Spleen (tissue), 13 donors: ENCODE measurements at places on chromosomes 4 and X.

DNA sequence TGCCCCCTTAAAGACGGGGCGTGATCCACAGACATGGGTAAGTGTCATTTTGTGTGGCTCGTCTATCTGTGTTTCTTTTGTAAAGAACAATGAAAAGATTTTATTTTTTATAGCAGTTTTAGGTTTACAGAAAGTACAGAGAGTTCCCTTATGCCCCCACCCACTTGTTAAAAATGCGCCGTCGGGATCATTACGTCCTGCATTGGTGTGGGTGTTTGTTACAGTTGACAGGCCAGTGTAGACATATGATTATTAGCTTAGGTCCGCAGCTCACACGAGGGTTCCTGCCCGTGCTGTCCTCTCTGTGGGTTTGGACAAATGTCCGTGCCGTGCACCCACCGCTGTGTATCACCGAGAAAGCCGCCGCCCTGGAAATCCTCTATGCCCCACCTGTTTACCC, 50.5 kb downstream of the RGS12 start:
- no peak for DNase-seq

DNA sequence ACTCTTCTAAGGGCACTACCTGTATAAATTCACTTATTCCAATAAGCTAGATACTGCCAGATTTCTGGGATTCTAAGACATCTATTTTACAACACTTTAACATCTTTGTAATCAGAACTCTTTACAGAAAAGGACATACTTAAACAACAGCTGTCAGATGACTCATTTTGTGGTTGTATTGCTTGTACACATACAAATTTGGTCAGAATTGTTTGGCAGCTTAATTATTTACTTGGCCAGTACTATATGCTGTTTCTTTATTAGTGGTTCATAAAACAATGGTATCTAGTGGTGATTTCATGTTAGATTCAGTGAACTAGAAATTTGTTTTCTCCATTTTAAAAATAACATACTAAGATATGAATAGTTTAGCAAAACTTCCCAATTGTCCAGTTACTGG, 27.2 kb downstream of the PALLD start:
- DNase-seq = no peak

DNA sequence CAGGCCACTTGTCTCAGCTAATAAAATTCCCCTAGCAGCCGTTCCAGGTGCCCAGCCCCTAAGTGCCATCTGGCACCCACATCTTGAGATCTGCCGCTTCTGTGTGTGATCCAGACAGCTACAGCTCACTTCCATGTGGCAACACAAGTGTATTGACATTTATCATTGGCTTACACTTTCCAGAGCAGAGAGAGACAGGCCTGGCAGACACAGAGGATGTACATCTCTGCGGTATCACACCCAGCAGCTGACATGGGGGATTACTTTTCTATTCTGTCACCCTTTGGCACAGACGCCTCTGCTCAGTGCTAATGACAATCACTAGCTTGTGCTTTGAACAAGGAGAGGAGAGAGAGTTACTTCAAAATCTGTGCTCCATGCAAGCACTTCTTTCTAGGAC, 195.9 kb downstream of the KDR start:
- no peak for DNase-seq

- DNase-seq = no peak
These were observed 150.3 kb downstream of the PCDH7 start for GRCh38 chr4:30870513-30870912.

GRCh38 chr4:151184523-151185458, 85.4 kb downstream of the RPS3A start:
- DNase-seq = no peak

GRCh38 chr4:24394041-24394440, 190.3 kb downstream of the DHX15 start:
- no peak for DNase-seq
